ENCODE measurements at places on chromosomes 5 and 9. TPM values are rescaled to one million over a fixed set of nuclear protein-coding genes. Genes with fewer than 3 reads are reported as not detected.

The MARCHF11 gene
- 18.6 TPM for total RNA-seq

The SLC34A3 gene
- not detected for total RNA-seq

- no peaks in the 10 kb centered on the region for H3K4me1 ChIP-seq
- H3K27ac ChIP-seq = no peak overlapping the region
- no peaks in the 10 kb centered on the region for H3K36me3 ChIP-seq
- no peaks in the 10 kb centered on the region for H3K27me3 ChIP-seq
- DNase-seq = no peak
- no peak overlapping the region for H3K4me3 ChIP-seq
Measured at GRCh38 chr9:28882529-28882928, 1309.2 kb upstream of the C9orf72 start.

GRCh38 chr5:37951946-37952721 is 112.3 kb upstream of the GDNF start:
- H3K36me3 ChIP-seq = no peaks in the 10 kb centered on the region
- H3K4me1 ChIP-seq = no peaks in the 10 kb centered on the region
- no peak overlapping the region for H3K27ac ChIP-seq

GRCh38 chr5:51468196-51468595 is 84.9 kb downstream of the ISL1 start:
- H3K4me1 ChIP-seq = no peaks in the 10 kb centered on the region
- H3K27ac ChIP-seq = no peak overlapping the region

DNA sequence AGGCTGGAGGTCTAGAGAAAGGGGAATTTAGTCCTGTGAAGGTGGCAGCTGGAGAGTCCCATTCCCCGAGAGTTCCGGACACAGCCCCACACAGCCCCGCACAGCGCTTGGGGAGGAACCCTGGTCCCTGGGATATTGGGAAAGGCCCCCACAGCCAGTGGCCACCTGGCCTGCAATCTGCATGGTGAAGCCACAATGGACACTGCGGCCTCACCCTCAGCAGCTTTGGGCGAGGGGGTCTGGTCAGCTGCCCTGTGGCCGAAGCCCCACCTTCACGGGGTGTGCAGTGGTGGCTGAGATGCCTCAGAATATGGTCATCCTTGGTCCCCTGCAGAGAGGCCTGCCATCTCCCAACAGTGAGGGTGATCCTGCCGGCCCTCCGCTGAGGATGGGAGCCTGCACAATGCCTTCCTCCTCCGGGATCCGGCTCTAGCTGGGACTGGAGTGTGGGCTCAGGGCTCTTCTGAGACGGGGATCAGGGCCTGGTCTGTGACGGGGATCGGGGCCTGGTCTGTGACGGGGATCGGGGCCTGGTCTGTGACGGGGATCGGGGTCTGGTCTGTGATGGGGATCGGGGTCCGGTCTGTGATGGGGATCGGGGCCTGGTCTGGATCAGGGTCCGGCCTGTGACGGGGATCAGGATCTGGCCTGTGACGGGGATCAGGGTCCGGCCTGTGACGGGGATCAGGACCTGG is 33.3 kb upstream of the TMEM250 start:
- H3K27me3 ChIP-seq = no peaks in the 10 kb centered on the region
- H3K4me3 ChIP-seq = no peak overlapping the region
- H3K4me1 ChIP-seq = no peaks in the 10 kb centered on the region
- no peaks in the 10 kb centered on the region for H3K36me3 ChIP-seq
- DNase-seq = no peak
- no peak overlapping the region for H3K27ac ChIP-seq

DNA sequence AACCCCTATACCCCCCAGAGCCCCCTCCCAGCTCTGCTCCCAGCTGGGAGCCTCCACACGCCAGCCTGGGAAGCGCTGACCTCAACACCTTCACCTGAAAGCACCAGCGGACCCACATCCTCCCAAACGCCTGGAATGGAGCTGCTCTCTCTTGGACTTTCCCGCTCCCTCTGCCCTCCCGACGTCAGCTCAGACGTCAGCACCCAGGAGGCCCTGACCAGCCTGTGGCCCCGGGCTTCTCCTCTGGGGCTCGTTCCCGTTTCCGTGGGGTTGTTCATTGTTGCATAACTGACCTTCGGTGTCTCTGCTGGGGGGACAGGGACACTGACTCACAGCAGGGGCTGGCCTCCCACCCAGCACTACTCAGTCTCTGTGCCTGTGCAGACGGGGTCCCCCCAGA is 35.0 kb upstream of the SLC6A3 start:
- no peaks in the 10 kb centered on the region for H3K27me3 ChIP-seq
- H3K4me1 ChIP-seq = no peaks in the 10 kb centered on the region
- peak; percentile 62 for DNase-seq
- H3K27ac ChIP-seq = no peak overlapping the region
